ENCODE measurements at places on chromosomes 1 and 21.

DNA sequence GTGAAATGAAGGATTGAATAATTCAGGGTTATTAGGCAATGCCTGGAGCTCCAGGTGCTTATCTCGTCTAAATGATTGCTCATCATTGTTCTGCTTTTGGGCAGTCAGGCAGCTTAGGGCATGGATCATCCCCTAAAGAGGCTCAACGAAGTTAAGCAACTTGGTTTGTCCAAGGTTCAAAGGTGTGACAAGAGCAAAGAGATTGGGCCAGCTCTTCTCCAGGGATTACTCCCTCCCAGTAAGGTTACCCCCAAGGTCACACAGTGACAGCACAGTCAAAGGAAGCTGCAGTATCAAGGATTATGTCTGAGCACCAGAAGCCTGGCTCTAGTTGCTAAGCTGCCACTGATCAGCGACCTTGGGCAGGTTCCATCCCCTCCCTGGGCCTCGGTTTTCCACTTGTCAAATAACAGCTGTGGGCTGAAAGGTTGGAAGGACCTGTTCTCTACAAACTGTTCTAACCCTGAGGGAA is 6.8 kb downstream of the ETNK2 start:
- DNase-seq, result no peak

- no peak for DNase-seq
These were observed 284.4 kb upstream of the DUSP10 start for GRCh38 chr1:222026280-222026679.

GRCh38 chr1:25820247-25821111 is 725 bp downstream of the MTFR1L start:
- DNase-seq, result peak; percentile 87

GRCh38 chr1:235951661-235952060 is 85.0 kb upstream of the LYST start:
- no peak for DNase-seq

DNA sequence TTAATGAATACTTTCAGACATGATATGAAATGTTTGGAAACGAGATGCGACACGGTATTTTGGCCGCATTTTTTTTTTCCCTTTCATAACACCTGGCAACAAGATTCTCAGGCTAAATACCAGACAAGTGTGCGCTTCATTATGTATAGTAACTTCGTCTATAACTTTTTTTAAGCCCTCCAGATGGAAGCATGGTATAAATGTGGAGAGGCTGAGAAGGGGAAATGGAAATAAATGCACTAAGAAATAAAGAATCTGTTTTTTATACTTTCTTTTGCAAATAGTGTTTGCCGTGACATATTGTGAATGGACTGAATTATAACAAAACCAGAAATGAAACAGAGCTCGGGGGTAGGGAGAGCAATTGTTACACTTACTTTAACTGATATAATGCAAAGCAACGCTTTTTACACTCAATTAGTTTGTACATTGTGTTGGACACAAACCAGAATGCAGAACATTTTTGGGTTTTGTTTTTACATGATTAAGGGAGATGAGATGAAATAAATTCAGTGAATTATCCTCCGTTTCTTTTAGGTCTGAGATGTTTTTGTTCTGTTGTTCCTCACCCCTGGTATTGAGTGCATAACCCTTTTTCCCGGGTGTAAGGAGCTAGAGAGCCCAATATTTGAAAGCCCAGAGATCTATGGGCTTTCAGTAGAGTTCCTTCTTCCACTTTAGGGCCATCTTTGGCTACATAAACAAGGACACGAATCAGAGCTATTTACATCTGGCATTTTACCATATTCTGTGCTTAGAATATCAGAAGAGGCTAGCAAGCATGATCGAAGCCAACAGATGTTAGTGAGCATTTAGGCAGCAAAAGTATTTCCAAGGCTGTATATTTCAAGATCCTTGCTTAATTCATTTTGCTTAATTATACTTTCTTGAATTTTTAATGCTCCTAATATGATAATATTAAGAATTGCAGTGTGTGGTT is 478.0 kb downstream of the CAMTA1 start:
- DNase-seq, result no peak

GRCh38 chr21:44286716-44287632 is 1.3 kb downstream of the AIRE start:
- DNase-seq, result no peak

- no peak for DNase-seq
These were observed 15.2 kb downstream of the DOP1B start for GRCh38 chr21:36171741-36172331.

DNA sequence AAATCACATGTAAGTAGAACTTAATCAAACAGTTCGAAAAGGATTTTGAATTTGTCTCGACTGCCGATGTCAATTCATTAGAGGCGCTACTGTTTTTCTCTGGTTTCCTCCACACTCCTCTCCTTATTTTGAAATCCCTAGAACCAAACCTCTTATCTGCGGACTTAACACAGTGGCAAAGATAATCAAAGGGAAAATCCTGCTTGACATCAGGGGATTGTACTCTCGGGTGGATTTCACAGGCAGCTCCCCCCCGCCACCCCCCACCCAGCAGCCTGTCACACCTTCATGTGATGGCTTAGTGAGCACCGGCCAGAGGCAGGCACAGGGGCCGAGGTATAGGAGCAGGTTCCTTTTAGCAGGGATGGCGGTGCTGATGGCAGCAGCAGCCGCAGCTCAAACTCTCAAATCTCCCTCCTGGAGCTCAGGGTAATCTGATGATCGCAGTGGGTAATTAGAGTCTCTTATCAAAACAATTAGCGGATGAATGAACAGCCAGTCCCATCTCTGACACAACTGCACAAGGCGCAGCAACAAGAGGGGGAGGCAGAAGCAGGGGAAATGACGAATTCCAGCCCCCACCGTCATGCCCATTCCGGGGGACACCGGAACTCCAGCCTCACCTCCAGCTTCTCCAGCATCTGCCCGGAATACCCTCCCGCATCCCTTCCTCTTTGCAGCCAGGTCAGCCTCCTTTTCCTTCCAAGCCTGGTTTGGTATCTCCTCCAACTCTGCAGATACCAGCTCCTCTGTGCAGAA is 80.3 kb downstream of the SSBP3 start:
- DNase-seq, result no peak

DNA sequence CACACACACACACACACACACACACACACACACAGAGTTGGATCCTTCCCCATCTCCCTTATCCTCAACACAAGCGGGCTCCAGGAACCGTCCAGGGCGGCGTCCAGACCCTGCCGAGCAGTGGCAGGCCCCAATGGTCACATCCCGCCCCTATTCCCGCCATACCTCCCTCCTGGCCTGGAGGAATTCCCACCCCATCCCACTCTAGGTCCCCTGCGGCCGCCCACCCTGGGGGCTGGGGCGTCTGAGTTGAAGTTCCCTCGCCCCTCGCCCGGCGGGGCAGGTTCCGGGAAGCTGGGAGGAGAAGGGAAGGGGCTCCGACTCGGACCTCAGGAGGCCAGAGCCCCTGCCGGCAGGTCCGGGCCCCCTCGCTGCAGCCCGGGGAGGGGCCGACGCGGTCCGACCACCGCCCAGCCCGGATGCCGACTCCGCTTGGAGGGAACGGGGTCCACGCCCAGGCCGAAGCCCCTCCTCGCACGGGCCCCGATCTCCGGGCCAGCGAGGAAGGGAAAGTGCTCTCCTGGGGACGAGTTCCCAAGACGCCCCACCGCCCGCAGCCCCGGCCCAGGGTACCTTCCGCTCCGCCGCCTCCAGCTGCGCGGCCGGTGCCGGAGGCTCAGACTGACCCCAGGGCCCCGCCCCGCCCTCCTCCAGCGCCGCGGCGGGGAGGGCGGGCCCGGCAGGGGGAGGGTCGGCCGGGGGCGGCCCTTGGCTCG is at the start of gene RHOC:
Gene RHOC, minus strand, starts transcription at position 623 of the 716 bp plus-strand sequence. CDS start 3,328 bp downstream, outside the sequence.
- DNase-seq, result peak; percentile 90

GRCh38 chr1:27427816-27428315 is 35.4 kb downstream of the GPR3 start:
- no peak for DNase-seq

- no peak for DNase-seq
These were observed 274.1 kb downstream of the RRAGC start for GRCh38 chr1:38585460-38585859.

DNA sequence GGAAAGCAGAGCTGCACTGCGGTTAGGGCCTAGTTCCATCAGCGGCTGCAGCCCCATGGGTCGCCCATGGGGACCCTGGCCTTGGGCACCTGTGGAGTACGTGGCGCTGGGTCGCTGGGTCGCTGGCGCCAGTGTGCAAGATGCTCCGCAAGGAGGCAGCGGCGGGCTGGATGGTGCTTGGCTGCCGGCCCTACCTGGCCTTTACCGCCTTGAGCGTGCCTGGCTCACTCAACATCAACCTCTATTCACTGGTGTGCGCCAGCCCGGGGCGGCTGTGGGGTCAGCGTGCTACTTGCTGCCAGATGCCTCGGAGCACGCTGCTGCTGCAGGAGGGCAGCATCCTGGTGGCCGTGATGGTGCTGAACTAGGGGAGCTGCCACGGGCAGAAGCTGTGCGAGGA is 85.1 kb upstream of the RHOU start:
- DNase-seq, result no peak

GRCh38 chr1:222618880-222619596 is 1.1 kb downstream of the MIA3 start:
- peak; percentile 26 for DNase-seq

- DNase-seq, result no peak
These were observed 27.4 kb upstream of the FOXD3 start for GRCh38 chr1:63294803-63295594.

- no peak for DNase-seq
These were observed 140.8 kb downstream of the DSCAM start for GRCh38 chr21:40706176-40706575.

- DNase-seq, result no peak
These were observed 77.9 kb downstream of the DAB1 start for GRCh38 chr1:57345916-57346315.

DNA sequence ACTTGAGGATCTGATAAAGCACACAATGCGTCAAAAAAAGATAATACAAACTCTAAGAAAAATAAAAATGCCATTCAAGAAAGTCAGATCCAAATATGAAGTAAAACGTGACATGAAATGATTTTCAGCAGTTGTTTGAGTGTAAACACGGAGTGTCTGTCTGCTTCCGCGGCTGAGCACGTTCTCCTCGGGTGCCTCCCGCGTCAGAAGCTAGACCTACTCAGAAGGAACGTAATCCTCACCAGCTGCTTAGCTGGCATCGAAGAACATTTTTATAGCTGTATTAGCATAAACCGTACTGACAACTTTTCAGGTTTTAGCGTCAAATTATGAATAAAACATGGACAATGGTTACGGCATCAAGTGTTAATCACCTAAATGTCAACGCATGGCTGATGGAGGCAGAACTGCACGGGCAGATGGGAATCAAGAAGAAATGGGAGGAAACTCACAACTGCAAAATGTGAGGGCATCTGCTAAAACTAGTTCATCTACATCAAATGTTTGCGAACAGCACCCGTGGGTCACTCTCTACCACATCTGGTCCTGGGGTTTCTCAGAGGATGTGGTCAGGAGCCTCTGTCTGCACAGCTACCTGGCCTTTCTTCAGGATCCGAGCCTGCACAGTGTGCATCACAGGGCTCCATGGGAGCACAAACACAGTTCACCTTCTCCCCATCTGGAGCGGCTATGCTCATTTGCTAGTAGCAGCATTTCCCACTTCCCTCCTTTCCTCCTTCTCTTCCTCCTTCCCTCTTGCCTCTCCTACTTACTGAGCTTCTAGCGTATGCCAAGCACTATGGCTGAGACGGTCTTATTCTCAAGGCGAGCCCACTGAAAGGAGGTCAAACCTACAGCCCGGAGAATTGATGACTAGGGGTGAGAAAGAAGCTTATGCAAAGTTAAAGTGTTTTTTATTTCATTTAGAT is 40.0 kb downstream of the RCAN1 start:
- DNase-seq, result no peak

- DNase-seq, result no peak
These were observed 24.3 kb downstream of the ILDR2 start for GRCh38 chr1:166951050-166951449.

DNA sequence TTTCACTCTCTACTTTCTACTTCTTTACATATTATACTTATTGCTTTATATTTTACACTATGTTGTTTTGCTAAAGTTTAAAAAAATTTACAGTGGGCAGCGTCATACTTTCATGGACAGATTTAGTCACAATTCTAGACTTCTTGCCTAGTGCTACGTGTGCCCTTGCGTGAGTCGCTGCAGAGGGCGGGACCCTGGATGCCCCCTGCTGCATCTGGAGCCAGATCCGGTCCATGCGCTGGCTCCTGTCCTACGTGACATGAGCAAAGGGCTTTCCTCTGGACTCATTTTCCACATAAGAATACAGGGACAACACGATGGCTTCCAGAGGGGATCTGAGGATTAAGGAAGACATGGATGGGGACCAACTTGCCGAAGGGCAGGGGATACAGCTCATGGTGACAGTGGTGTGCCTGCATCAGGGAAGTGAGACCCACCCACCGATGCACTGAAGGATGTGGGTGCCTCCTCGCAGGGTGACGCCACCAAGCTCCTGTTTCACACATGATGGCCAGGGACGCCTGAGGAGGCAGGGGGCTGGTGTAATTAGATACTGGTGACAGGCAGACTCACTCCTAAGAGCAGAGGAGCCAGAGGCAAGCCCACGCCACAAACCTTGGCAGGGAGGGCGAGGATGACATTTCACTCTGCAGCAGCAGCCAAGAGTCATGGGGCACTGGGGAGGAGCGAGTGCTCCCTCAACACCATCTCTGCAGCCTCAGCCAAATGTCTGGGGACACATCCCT is 86.6 kb downstream of the DMRTB1 start:
- no peak for DNase-seq

DNA sequence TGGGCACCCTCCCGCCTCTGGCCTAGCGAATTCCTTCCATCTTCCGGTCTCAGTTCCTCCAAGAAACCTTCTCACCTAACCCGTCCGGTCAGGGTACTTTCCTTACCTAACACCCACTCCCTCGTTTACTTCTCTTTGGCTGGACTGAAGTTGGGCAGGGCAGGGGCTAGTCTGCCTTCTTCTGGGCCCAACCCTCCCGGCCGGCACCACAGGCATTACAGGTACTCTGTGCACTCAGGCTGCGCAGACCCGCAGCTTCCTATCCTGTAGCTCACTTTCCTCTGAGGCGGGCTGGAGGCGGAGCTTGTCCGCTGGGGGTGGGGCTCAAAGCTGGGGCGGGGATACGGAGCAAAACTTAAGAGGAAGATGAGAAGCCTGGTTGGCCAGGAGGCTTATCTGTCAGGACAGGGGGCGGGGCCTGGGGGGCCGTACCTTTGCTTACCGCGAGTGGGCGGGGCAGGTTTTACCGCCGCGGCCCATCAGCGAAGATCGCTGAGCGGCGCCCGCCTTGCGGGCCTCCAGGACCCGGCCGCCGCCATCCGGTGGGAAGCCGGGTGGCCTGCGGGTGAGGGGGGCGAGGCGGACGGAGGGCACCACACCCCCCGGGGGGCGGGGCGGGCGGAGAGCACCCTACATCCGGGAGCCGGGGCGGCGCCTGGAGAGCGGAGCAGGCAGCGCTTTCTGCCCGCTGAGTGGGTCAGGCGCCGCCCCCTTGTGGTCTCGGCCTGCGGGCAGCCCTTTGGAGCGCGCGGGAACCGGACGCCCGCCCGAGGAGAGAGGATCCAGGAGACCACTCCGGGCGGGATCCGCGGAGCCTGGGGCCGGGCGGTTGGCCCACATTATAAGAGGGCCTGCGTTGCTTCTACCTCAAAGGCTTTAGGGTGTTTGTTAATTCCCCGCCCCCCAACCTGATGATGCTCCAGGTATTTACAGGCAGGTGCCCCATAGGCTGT is 31.9 kb downstream of the ZNF648 start:
- DNase-seq, result peak; percentile 95

- DNase-seq, result peak; percentile 79
These were observed at the start of gene HHAT for GRCh38 chr1:210328746-210329503. HHAT (plus strand) TSS chr1:210328902; CDS start chr1:210348976, 20,074 bp downstream.
